ELF-1 (cell line): ENCODE measurements at places on chromosomes 1 and 21.

DNA sequence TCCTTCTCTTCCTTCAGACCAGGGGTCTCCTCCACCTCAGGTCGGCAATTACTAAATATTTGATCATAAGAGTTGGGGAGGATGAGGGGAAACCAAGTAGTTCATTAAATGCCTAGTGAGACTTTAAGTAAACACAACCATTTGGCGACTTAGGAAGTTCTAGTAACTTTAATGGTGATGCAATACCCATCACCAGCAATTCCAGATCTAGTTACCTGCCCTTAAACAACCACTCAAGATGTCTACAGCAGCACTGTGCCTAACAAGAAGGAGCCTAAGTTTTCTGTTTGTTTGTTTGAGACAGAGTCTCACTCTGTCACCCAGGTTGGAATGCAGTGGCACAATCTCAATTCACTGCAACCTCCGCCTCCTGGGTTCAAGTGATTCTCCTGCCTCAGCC, 56.6 kb upstream of the L1TD1 start:
- DNase-seq: no peak

GRCh38 chr21:31034378-31034777, 3.9 kb downstream of the KRTAP19-8 start:
- DNase-seq: no peak

- DNase-seq: no peak
Measured at GRCh38 chr1:81499487-81499886, 301.2 kb upstream of the ADGRL2 start.

DNA sequence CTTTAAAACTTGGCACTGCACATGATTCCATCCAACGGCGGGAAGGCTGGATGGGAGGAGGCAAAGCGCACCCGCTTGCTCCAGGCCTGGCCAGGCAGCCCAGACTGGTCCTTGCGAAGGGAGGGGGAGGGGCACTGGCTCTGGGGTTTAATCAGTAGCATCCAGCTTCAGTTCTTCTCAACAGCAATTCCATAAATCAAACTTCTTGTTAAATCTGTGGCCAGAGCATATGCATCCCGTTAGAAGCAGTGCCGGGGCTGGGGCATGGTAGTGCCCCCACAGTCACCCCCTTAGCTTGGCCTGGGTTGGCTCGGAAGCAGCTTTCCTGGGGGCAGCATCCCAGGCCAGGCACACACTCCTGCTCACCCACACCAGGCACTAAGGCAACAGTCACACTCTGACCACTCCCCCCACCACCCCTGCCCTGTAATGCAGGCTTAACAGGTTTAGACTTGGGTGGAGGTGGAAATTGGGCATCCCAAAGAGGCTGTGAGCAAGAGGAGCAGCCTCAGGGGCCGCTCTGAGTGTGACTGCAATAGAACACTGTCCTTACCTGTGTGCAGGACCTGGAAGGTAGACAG, 94.1 kb upstream of the CASZ1 start:
- DNase-seq: peak; percentile 86

DNA sequence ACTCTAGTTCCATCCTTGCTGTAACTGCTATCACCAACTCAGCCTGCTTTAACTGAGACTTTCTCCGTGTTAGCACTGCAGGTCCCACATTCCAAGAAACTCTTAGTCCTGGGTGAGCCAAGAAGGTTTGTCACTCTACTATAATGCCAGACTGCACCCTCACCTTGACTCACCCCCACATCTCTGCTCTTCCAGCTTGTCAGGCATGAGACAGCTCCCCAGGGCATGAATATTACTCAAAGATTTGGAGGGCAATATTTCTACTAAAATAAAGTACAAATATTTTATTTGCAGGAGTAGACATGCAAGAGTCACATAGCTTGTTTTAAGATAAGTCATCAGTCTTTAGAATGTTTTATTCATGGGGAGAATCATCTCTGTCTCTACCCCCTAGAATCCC, 110.2 kb downstream of the MATN1 start:
- DNase-seq: no peak

DNA sequence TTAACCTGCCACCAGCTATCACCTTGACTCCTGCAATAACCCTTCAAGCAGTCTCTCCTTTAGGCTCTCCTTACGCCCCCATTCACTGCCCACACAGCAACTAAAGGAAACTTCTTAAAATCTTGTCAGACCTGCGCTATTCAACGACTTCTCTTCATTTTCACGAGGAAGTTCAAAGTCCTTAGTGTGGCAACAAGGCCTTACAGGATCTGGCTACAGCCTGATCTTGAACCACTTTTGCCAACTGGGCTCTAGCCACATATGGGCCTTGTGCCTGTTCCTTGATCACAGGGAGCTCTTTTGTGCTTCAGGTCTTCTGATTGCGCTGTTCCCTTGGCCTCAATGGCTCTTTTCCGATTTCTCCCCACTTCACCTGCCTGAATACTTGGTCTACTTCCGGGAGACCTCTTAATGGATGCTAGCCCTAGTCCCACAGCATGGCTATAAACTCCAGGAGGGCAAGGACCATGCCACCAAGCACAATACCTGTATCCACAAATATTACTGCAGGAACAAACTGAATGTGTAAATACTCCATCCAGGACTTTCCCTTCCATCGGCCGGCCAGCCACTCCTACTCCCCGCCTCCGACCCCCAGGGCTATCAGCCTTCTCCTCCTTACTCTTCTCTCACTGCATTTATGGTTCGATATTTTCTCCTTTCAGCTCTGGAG, 2.3 kb upstream of the CTNNBIP1 start:
- no peak for DNase-seq

DNA sequence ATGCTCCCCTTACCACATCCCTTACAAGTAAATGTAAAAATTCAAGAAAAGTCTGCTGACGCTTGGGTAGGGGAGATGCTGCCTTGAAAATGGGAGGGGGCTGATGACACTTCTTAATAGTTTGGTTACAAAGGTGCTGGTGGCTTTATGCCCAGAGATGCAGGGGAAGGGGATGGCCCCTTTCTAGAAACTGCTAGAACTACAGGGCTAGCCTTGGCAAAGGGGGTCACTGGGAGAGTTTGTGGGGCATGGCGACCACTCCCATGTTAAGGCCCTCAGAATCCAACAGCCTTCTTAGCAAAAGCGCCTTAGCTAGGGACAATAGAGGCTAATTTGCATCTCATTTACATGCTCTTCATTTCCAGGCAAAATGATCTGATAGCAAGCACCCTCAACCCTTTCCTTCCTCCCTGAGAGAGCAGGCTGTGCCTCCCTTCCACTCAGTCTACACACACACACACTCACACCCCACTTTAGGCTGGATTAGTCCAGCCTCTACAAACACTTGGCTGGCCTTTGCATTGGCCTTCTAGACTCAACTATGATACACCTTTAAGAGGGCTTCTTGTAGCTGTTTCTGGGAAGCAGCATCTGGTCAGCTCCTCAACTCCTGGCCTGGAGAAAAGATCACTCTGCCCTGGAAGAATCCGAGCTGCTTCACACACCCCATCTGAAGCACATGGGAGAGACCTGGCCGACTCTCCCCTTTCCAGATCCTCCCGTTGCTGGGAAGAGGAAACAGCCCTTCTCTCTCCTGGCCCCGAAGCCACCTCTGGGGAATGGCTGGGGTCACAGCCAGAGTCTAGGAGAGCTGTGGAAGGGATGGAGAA, 1.7 kb downstream of the SEMA6C start:
- peak; percentile 65 for DNase-seq
